ENCODE measurements at places on chromosomes 13 and 19.
A peak's percentile ranks its signal among the peaks of the same experiment; 100 is the strongest.

- peak; percentile 69 for DNase-seq
These were observed 866 bp upstream of the ZSWIM4 start for GRCh38 chr19:13794398-13794756.

- DNase-seq: no peak
These were observed 1511.0 kb upstream of the SLC10A2 start for GRCh38 chr13:104577071-104577815.

DNA sequence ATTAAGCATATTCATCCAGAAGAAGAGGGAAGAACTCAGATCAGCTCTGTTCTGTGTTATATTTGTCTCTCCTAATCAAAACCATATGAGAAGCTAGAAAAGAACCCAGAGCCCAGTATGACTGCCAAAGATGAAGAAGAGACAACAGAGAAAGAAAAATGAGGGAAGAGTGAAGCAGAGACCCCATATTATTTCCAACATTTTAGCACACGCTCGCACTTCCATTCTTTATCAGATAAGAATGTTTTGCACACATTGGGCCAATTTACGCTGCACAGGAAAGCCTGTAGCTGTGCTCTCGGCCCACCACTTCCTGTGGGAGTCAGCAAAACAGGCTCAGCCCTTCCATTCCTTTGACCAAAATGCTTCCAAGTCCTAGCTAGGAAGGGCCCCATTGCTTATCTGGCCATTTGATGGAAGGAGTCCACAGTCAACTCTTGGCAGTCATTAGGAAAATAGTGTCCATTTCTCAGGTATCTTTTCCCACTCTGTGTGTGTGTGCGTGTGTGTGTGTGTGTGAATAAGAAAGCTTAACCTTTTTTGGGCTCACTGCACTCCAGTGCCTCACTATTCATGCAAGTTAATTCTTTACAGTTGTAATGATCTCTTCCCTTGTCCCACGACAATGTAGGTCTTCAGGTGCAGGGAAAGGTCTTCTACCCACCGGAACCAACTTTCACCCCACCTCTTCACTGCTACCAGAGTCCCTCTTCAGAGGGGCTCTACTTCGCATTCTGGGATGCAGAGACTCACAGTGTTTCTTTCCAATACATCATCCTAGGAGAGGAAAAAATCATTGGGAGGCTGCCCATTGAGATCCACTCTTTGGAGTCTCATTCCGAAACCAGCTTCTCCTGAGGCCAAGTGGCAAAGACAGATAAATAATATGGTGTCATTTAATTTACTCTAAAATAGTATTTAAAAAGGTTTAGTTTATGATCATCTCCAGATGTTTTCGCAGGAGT is 237.5 kb downstream of the COG6 start:
- peak; percentile 26 for DNase-seq

DNA sequence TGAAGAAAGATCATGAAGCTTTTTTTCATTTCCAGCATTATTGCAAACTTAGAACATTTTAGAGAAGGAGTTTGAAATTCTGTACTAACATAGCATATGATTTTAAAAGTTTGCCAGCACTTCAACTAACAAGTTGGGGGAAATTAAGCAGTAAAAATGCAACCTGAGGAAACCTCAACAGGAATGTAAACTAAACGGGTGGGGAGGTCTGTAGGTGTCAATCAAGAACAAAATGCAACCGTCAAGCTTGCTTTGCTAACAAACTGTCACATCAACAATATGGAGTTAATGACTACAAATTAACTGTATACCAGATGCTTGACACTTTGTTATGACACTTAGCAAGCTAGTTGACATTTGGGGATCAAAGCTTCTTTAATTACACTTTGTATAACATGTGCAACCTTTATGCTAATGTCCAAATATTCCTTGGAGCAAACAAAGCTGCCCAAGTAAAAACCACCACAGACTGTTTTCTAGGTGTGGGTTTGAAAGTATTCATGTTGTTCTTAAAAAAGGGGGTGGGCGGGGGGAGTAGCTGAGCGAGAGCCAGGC is 52.1 kb downstream of the DACH1 start:
- no peak for DNase-seq

DNA sequence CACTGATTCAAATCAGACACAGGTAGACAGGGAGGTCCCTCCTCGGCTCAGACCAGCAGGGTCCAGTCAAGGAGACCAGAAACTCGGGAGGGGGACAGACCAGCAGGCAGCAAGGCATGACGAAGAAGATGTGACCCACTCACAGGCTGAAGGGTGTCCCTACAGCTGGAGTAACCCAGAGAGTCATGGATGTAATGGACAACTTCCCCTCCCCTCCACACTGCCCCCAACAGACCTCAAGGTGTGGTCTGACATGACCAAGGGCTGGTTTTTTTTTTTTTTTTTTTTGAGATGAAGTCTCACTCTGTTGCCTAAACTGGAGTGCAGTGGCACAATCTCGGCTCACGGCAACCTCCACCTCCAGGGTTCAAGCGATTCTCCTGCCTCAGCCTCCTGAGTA is 34.1 kb downstream of the PBX4 start:
- DNase-seq: no peak

GRCh38 chr13:39415008-39415802 is 187.8 kb downstream of the LHFPL6 start:
- DNase-seq: peak; percentile 91

- DNase-seq: no peak
These were observed 789.7 kb upstream of the PRR20A start for GRCh38 chr13:56351041-56351440.

DNA sequence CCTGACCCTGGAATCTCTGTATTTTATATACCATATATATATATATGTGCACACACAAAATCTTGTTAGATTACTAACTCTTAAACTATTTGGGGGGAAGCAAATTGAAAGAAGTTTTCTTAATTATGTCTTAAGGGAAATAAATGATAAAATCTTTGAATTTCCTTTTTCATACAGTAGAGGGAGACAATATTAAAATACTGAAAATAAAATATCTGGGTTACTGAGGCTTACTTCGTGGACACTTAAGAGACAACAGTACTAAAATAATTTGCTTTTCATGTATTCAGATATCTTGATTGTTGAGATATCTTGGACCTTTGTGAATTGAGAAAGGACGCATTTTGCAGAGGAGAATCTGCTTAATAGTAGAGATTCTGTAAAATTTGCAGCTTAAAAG is 17.0 kb downstream of the SUGT1 start:
- no peak for DNase-seq

DNA sequence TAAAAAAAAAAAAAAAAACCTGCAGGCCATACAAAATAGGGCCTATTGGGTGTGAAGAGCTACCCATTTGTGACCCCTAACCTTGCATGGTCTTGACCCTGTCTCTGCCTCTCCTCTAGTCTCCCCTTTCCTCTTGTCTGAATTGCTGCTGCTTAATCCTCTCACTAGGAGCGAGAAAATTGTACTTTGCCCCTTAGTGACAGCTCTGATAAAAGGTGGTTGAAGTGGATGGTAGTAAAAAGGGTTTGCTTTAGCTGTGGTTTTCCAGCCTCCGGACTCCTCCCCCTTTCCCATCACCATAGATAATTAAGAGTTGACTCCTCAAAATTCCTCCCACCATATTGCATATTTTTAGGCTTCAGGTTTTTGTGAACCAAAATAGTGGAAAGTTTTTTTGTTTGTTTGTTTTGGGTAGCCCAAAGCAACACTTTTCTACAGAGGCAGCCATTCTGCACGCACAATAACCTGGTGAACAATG is 23.5 kb downstream of the ACTN4 start:
- no peak for DNase-seq

DNA sequence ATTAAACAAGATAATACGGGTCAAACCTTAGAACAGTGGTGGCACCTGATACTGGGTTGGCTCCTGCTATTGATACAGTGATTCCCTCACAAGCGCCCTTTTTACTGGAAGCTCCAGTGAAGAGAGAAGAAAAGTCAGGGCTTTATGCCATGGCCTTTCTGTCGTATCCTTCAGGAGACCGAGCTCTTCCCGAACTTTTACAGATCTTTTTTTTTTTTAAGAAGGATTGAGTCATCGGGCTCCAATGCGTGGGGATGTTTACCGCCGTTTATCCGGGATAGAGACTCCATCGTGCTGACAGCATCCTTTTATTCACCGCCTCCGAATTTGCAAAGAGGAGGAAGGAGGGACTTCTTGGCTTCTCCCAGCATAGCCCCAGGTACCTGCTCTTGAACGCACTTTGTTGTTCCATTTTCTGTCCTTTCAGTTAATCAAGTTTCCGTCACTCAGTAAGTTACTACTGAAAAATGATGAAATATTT is 574 bp downstream of the ZNF227 start:
- peak; percentile 54 for DNase-seq

DNA sequence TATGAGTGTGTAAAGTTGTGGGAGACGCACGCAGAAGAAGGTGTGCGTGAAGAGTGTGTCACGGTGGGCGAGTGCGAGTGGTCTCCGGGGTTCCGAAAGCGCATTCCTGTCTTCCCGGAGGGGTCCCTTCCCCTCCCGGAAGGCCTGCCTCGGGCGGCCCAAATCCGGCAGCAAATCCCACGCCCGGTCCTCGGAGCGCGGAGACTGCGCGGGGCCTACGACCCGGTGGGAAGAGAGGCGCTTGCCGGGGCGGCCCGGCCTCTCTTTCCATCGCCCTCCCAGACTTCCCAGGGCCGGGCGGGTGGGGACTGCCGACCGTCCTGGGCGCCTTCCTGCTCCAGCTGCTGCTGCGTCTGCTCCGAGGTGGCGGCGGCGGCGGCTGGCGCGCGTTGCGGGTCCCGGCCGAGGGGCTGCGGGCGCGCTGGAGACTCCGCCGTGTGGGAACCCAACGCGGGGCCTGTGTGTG is 2.1 kb downstream of the ZIC5 start:
- no peak for DNase-seq

DNA sequence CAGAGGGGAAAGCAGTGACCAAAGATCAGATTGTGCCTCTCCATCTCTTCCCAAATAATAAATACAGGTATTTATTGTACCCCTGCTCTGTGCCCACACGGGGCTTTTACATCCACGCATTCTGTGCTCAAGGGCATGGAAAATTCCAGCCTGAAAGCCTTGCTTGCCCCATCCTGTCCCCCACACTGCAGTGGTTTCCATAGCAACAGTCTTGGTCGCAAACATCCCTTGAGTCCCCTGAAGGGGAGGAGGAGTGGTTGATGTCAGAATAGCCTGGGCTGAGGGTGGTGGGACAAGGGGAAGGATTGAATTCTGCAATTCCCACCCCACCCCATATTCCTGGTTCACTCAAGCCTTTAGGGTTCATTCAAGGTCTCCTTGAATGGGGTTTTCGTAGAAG is 41.0 kb upstream of the USP29 start:
- peak; percentile 48 for DNase-seq

- DNase-seq: no peak
These were observed 3.5 kb downstream of the GAMT start for GRCh38 chr19:1397838-1398237.

GRCh38 chr19:343941-344624 is 513 bp downstream of the MIER2 start:
- DNase-seq: peak; percentile 73

GRCh38 chr13:80276371-80277289 is 64.3 kb downstream of the SPRY2 start:
- DNase-seq: no peak

DNA sequence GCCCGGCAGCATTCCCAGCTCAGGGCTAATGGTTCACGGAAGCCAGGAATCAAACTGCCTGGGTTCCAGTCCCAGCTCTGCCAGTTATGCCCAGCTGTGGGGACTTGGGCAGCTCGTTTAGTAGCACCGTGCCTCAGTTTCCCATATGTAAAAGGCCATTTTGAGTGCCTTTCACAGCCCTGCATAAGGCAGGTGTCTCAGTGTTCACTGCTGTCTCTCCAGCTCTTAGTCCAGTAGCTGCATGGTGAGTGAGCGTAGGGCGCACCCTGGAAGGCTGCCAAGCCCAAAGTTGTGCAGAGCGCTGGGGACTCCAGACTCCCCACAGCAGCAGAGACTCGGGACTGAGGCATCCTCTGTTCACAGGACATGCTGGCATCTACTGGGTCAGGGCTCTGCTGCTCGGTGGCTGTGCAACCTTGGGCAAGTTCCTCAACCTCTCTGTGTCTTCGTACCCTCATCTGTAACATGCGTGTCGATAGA is 5.5 kb downstream of the RPL28 start:
- no peak for DNase-seq

GRCh38 chr13:42137856-42138537 is 89.5 kb downstream of the DGKH start:
- no peak for DNase-seq

GRCh38 chr19:55451163-55451964 is 8.3 kb upstream of the SHISA7 start:
- no peak for DNase-seq

GRCh38 chr13:101965096-101965495 is 436.8 kb downstream of the FGF14 start:
- DNase-seq: no peak

DNA sequence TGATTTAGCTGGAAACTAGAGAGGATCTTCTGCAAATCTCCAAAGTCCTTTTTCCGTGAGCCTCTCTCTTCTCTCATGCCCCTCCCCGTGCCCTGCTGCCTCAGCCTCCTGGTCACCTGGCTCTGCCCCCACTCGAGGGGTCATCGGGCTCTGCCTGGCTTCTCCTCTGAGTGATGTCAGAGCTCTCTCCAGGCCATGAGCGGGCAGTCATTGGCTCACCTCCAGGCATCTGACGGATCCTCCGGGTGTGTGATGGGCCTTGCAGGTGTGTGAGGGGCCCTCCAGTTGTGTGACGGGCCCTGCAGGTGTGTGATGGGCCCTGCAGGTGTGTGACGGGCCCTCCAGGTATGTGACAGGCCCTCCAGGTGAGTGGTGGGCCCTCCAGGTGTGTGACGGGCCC is 10.3 kb upstream of the GAS6 start:
- DNase-seq: no peak

- DNase-seq: no peak
These were observed 64.5 kb upstream of the ZNF724 start for GRCh38 chr19:23314505-23315251.

GRCh38 chr13:97077341-97077740 is 83.1 kb upstream of the OXGR1 start:
- DNase-seq: no peak
